ENCODE measurements at places on chromosomes 1 and 21. TPM values are rescaled to one million over a fixed set of nuclear protein-coding genes. Genes with fewer than 3 reads are reported as not detected.
A peak's percentile ranks its signal among the peaks of the same experiment; 100 is the strongest.

DNA sequence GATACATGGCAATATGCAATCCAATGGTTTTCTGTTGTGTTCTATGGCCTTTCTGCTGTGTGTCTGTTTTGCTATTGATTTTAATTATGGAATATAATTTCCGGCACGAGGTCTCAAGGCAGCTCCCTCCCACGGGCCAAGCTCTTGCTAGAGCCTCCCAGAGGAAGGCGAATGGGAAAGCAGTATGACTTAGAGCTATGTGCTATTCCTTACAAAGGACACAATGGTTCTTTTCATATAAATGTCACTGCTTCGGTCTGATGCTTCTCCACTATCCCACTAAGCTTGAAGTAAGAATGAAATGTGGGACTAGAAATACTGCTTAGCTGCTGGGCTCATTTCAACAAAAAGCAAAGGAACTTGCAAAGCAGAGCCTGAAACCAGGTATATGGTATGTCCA is 322.2 kb upstream of the BEND5 start:
- no peaks in the 10 kb centered on the region for H3K4me1 ChIP-seq
- no peak overlapping the region for H3K27ac ChIP-seq
- DNase-seq, result no peak
- H3K36me3 ChIP-seq, result no peaks in the 10 kb centered on the region
- no peak overlapping the region for H3K4me3 ChIP-seq
- no peaks in the 10 kb centered on the region for H3K27me3 ChIP-seq

DNA sequence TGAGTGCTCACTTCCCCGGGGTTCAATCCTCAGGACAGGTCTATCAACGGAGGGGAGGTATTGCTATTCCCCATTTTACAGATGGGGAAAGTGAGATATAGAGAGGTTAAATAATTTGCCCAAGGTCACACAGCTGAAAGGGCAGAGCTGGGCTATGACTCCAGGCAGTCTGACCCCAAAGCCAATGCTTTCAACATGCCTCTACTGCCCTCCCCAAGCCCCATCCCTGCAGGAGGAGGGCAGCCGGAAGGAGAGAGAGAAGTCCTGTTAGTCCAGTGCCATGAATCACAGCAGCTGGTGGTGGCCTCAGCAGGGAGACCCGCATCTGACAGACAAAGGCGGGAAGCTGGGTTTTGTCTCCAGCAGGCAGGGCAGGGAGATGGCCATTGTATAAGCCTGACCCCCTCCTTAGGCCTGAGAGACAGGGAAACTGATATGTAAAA is 20.0 kb upstream of the CLIC4 start:
- H3K4me3 ChIP-seq, result no peak overlapping the region
- peak; percentile 54 for DNase-seq
- H3K4me1 ChIP-seq, result peaks cover 20% of the 10 kb centered on the region
- peak overlapping the region; percentile 86 for H3K27ac ChIP-seq

- DNase-seq, result peak; percentile 86
- 0 out of 2 replicates have a peak, but pooled peaks cover 1% of the 10 kb centered on the region for H3K36me3 ChIP-seq
- H3K4me3 ChIP-seq, result peak overlapping the region; percentile 61
- H3K27ac ChIP-seq, result peak overlapping the region; percentile 67
- H3K4me1 ChIP-seq, result peaks cover 8% of the 10 kb centered on the region
Observed at GRCh38 chr1:236524142-236524894, 536 bp downstream of the LGALS8 start.

Gene NCF2
- 2.8 TPM for total RNA-seq

Gene GJB3
- total RNA-seq, result not detected

Gene DISC1
- 6.1 TPM for total RNA-seq

Gene OR10J1
- total RNA-seq, result not detected

DNA sequence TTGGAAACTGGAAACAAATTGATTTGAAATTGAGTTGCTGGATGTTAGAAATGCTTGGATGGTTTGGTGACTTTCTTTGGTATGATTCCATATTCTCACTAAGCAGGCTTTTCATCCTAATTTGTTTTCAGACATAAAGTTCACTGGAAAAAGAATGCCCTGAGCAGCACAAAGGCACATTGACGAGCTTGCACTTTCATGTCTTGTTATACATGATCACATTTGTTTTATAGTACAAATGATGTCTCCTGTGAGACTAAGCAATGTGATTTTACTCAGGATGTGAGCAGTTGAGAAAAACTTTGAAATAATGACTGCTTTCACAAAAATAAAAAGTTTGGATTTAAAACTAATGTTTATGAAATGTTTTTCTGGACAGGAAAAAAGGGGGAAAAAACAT is 63.6 kb downstream of the KCNT2 start:
- no peak for DNase-seq
- no peaks in the 10 kb centered on the region for H3K36me3 ChIP-seq
- H3K4me1 ChIP-seq, result no peaks in the 10 kb centered on the region
- H3K27ac ChIP-seq, result no peak overlapping the region
- no peaks in the 10 kb centered on the region for H3K27me3 ChIP-seq

DNA sequence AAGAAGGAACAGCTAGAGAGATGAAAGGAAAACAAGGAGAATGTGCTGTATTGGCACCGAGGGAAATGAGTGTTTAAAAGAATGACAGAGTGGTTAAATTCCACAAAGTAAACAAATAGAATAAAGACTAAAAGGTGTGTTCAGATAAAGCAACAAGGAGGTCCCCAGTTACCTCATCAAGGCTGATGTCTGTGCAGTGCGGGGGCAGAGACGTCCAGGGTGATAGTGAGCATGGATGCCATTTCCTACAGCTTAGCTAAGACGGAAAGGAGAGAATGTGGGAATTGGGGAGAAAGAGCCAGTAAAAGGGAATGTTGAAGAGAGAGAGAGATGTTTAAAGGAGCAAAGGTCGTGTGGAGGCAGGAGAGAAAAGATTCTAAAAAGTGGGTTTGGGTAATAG is 15.5 kb downstream of the LMOD1 start:
- no peak overlapping the region for H3K27ac ChIP-seq
- no peak for DNase-seq
- peaks cover 11% of the 10 kb centered on the region for H3K4me1 ChIP-seq
- no peak overlapping the region for H3K4me3 ChIP-seq
- peaks cover 25% of the 10 kb centered on the region for H3K36me3 ChIP-seq

Gene AGT
- total RNA-seq, result under 0.01 TPM

DNA sequence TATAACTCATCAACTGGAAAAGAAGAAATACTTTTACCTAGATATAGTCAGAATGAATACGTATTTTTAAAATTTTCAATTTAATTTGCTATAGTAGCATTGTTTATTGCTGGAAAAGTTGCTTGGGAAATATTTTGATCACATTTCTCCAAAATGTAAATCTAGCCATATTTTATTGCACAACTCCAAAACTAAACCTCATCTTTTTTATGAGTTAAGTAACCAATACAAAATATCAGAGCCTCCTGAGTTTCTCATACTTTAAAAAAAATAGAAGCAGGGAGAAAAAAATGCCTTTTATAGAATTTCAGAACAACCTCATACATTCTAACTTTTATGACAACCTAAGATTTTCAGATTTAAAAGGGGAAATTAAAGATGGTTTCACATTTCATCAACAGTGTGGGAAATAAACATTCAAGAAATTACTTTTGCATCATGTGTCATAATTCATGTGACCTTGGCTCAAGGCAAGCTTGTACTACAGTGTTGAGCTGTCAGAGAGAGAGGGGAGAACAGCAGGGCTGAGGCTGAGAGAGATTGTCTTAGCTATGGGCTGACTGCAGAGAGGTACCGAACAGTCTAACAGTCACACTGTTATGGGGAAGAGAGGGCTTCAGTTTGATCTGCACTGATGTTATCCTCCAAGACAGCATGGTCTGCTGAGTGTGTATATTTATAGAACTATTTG is 519.0 kb downstream of the LTN1 start:
- no peaks in the 10 kb centered on the region for H3K27me3 ChIP-seq
- DNase-seq, result peak; percentile 61
- H3K4me3 ChIP-seq, result no peak overlapping the region
- H3K36me3 ChIP-seq, result no peaks in the 10 kb centered on the region
- peak overlapping the region; percentile 46 for H3K27ac ChIP-seq

DNA sequence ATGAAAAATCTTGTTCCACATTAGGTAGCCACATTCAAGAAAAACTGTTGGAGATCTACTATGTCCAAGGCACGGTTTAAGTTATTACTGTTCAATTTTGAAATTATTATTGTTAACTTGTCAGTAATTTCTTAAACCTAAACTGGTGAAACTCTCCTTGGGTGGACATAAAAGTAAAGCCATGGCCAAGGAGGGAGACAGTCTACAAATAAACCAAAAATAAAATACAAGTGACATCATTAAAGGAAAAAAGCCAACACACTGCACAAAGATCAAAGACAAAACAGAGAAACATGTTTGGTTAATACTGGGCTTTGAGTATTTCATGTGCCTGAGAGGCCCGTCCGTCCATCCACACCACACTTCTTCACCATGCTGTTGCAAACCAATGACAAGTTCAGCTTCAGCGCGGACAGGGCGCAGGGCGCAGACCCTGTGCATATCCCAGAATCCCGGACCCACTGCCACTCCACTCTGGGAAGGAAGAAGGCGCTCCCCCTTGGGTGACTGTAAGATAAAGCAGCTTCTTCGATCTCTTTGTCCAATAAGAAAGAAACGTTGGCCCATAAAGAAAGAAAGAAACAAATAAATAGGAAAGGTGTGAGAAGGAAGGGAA is 918 bp upstream of the RASAL2 start:
- peaks cover 5% of the 10 kb centered on the region for H3K4me1 ChIP-seq
- no peaks in the 10 kb centered on the region for H3K36me3 ChIP-seq
- peak overlapping the region; percentile 70 for H3K27ac ChIP-seq
- no peak for DNase-seq
- H3K27me3 ChIP-seq, result no peaks in the 10 kb centered on the region

DNA sequence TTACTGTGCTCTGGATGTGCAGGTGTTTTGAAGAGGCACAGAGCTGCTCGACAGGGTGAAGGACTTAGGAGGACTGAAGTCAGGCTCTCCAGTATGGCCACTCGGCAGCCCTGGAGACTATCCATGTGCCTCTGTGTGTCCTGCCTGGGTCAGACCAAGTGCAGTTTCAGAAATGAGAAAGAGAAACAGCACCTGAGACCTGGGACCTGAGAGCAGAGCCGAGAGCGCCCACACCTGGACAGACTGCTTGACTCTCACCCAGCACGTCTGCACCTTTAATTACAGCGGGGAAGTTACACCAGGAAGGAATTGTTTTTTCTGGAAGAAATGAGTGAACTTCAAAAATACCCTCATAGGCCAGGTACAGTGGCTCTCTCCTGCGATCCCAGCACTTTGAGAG is 59.7 kb upstream of the COL6A1 start:
- no peaks in the 10 kb centered on the region for H3K27me3 ChIP-seq
- peaks cover 13% of the 10 kb centered on the region for H3K4me1 ChIP-seq
- no peak overlapping the region for H3K4me3 ChIP-seq
- H3K27ac ChIP-seq, result peak overlapping the region; percentile 74

DNA sequence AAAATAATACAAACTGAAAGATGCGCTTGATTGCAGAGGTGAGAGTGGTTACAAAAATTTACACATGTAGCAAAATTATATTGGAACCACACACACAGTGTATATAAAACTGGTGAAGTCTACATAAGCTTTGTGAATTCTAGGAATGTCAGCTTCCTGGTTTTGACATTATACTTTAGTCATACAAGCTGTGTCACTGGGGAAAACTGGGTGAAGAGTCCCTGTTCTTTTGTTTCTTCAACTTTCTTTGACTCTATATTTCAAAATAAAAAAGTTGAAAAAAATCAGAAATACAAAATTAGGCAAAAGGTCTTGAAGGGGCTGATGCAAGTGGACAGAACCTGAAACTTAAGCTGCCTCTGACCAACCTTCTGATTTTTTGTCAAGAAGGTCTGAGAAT is 3.0 kb downstream of the C1QC start:
- no peak overlapping the region for H3K4me3 ChIP-seq

DNA sequence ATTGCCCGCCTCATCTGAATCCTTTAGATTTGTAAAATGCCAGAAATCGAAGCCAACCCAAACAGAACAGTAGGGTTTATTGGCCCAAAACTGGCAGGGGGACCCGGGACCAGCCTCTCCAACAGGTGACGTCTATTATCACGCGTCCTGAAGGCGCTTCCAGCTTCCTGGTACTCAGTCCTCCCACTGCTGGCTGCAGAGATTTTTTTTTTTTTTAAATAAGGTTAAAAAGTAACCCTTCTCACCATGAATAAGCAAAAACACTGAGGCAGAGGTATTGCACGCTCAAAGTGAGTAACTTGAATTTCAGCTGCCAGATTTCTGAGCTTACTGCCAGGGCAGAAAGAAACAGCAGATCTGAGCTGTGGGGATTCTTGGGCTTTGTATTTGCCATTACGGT is 54.4 kb upstream of the GCLM start:
- H3K4me1 ChIP-seq, result peaks cover 4% of the 10 kb centered on the region
- H3K27me3 ChIP-seq, result peaks cover 9% of the 10 kb centered on the region
- no peak for DNase-seq
- H3K36me3 ChIP-seq, result no peaks in the 10 kb centered on the region

GRCh38 chr1:32830092-32830852 is 12.8 kb downstream of the S100PBP start:
- H3K4me3 ChIP-seq, result no peak overlapping the region
- no peak overlapping the region for H3K27ac ChIP-seq
- H3K4me1 ChIP-seq, result no peaks in the 10 kb centered on the region
- H3K27me3 ChIP-seq, result no peaks in the 10 kb centered on the region
- H3K36me3 ChIP-seq, result peaks cover 35% of the 10 kb centered on the region
- no peak for DNase-seq

GRCh38 chr1:65056866-65057265 is 90.5 kb upstream of the JAK1 start:
- no peak overlapping the region for H3K27ac ChIP-seq
- no peak overlapping the region for H3K4me3 ChIP-seq
- H3K36me3 ChIP-seq, result peaks cover 7% of the 10 kb centered on the region
- no peaks in the 10 kb centered on the region for H3K4me1 ChIP-seq
- no peak for DNase-seq

Gene ENAH
- total RNA-seq, result 86.9 TPM

DNA sequence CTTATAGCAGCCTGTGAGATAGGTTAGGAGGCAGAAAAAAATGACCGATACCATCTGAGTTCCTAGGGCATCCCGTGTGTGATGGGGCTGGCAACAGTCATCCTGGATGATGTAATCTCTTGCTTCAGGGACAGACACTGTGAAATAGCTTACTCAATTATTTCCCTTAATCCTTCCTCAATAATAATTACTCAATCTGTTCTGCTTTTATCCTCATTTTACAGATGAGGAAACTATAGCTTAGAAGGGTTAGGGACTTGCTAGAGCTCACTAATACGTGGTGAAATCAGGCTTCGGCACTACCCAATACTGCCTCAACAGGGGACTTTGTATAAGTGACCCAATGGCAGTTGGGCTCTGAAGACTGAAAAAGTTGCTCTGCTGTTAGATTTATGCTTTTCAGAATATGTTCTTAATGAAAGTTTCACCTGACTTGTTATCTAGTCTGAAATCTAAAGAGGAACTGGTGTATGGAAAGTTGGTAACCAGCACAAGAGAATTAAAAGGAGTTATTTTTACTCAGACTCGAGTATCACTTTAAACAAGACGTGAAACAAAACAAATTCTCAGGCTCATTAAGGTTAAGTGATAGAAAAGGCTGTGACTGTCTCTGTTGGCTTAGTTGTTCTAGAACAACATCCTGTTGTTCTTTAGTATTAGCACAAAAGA is 14.4 kb downstream of the CD55 start:
- peaks cover 5% of the 10 kb centered on the region for H3K36me3 ChIP-seq
- H3K4me1 ChIP-seq, result peaks cover 2% of the 10 kb centered on the region
- no peaks in the 10 kb centered on the region for H3K27me3 ChIP-seq
- no peak overlapping the region for H3K4me3 ChIP-seq
- DNase-seq, result no peak
- H3K27ac ChIP-seq, result no peak overlapping the region

GRCh38 chr1:39333296-39333695 is 128.8 kb downstream of the MACF1 start:
- H3K27ac ChIP-seq, result no peak overlapping the region
- H3K36me3 ChIP-seq, result peaks cover 39% of the 10 kb centered on the region
- no peak overlapping the region for H3K4me3 ChIP-seq
- no peaks in the 10 kb centered on the region for H3K27me3 ChIP-seq

Gene RNU1-3
- under 0.01 TPM for total RNA-seq

Measured in IMR-90 (cell line).